ENCODE measurements at places on chromosomes 5 and 9.

DNA sequence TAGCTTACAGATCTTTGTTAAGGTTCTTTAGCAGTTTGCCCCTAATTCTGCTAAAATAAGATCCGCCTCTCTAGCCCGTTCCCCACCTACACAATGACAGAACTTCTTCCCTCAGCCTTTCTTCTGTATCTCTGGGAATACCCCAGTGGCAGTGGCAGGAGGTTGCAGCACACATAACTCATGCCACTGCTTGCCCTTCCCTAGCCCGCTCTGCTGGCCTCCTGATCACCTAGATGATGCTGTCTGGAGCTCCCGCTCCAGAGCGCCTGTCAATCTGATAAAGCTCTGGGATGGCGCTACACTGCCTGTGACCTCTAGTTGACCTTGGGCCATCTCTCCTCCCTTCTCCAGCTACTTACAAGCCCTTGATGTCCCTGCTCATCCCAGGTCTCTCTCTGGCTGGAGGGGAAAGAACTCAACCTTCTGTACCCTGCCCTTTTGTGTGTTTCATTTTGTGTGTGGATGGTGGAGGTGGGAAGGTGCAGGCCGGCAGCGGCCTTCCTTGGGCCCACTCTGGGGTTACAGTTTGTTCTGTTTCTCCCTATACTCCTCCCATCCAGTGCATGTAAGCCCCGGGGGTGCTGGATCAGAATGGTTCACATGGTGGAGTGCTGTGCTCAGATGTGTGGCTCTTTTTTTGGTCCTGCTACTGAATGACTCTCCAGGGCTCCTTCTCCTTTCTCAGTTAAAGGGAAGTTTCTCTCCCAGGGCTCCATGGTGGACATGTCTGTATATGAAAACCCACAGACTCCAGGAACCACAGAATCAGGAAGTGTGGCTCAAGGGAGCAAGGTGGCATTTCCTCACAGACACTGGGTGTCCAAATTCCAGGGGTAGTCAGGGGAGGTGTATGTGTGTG, 29.1 kb downstream of the MTX3 start:
- no peak for DNase-seq

DNA sequence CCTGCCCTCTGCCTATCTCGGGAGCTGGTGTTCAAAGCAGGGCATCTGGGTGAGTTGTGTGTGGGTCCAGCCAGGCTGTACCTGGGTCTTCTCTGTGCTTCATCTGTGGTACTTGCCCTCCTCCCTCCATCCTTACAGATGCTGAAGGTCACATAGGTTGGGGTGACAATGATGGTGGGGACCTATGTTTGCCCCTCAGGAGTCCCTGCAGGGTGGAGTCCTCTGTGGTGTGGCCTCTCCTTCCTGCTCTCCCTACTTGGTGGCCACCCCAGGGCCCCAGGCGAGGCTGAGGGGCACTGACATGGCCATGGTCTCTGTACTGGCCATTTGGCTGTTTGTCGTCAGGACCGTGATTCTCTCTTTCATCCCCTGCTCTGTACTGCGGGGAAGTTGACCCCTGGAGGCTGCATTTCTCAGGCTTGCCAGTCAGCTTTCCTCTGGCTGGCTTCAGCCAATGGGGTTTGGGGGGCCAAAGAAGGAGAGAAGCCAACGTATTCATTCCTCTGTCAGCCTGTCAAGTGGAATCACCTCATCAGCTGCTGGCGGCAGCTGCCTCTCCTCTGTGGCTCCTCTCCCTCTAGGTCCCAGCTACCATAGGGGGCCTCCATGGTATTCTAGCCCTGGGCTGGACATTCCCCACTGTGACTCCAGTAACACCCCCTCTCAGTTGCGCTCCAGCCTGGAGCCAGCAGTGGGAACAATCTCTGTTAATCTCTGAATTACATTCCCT, 4.6 kb downstream of the DCANP1 start:
- DNase-seq, result no peak

- DNase-seq, result no peak
Measured at GRCh38 chr9:70159630-70160029, 99.1 kb upstream of the SMC5 start.

DNA sequence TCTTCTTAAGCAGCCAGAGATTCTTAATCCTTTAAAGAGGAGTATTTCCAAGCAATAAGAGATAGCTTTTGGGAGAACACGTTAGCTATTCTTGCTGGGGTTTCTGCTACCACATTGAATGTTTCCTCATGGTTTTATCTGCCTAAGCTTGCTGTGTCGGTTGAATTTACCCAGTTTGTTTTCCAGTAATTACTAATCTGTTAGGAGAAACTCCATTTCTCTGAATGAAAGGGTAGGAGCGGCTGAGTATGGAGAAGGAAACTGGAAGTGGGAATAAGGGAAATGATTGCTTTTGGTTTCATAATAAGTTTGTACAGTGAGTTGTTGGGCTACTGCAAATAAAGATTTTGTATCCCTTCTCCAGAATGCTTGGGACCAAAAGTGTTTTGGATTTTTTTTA, 1.2 kb downstream of the JAK2 start:
- DNase-seq, result no peak

- DNase-seq, result no peak
Measured at GRCh38 chr9:70639853-70640814, 225.7 kb upstream of the KLF9 start.

DNA sequence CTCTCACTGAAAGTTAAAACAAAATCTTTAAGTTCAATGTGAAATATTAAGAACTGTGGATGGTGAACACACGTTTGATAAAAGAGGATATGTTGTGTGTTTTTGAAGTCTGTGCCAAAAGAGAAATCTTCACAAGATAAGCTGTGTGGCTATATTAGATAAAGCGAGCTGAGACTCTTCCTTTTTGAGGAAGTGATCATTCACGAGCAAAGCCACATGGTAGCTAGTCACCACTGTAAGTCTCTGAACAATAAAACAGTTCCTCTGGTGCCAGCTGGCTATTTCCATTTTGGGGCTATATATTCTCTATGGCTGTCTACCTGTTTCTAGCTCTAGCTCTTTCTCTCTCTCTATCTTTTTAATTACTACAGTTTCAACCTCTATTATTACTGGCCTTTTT, 1849.2 kb upstream of the C9orf72 start:
- no peak for DNase-seq

- no peak for DNase-seq
Measured at GRCh38 chr9:136020206-136020605, 59.0 kb upstream of the UBAC1 start.

DNA sequence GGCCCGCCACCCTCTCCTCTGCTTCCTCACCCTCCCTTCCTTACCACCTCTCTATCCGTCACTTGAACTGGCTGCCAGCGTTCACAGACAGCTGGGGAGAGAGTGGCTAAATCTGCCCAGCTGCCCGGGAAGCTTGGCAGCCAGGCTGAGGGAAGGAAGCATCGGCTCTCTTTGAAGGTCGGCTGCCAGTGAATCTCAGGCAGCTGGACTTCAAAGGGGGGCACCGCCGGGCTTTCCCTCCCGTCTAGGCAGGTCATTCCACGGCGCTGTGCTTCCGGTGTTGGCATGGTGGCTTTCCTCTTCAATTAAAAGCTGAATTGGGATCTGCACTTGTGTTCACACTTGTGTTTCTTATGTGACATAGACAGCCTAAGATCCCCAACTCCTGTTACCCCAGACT, 174.0 kb downstream of the GDNF start:
- no peak for DNase-seq

DNA sequence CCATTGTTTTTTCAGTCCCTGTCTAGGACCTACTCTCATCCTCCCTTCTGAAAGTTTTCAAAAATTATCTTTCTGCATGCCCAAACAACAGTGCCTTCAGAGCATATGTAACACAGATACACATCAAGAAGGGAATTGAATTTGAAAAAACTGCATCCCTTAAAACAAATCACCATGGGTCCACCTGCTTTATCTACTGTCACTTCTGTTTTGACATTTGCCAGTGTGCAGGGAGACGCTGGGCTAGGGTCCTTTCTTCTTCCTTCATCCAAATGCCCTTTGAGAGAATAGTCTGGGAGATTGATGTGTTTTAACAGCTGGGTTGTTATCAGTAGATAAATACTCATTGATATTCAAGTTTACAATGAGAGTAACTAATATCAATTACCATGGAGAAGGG, 1630.1 kb downstream of the MAT2B start:
- no peak for DNase-seq

- no peak for DNase-seq
Measured at GRCh38 chr9:128554155-128554862, 1.9 kb downstream of the SPTAN1 start.
